ENCODE measurements at places on chromosomes 2 and 18.

- peak; percentile 26 for DNase-seq
Observed at GRCh38 chr18:70374154-70374553, 85.3 kb downstream of the SOCS6 start.

DNA sequence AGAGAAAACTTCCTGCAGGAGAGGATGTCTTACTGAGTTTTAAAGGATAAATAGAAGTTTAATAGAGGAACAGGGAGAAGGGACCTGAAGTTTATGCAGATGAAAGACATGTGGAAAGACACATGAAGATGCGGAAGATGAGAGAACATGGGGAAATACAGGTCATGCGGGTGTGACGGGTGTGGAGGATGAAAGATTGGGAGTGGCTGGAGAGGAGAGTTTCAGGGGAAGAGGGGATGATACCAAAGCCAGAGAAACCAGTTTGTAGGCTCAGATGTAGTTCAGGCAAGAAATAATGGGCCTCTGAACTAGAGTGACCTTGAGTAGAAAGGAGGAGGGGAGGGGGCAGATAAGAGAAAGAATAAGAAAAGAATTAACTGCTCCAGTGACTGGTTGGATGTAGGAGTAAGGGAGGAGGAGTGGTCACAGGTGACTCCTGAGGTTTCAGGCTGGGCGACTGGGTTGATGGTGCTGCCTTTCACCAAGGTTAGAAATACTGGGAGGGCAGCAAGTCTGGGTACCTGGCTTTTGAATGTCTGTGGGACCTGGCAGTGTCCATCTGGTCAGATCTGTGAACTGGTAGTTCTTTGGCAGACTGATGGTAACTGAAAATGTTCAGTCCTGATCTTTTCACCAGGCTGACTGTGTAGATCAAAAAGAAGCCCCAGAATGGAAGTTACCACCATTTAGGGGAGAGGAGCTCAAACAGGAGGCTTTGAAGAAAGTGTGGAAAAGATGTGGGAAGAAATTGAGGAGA, 69.4 kb downstream of the TET3 start:
- no peak for DNase-seq

GRCh38 chr18:58051765-58052460, 7.9 kb downstream of the NEDD4L start:
- no peak for DNase-seq

DNA sequence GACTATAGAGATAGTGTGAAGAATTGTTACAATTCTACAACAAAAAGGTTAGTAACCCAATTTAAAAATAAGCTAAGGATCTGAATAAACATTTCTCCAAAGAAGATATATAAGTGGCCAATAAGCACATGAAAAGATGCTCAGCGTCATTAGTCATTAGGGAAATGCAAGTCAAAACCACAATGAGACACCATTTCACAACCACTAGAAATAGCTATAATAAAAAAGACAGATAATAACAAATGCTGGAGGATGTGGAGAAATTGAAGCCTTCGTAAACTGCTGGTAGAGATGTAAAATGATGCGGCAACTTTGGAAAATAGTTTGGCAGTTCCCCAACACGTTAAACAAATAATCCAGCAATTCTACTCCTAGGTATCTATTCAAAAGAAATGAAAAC, 366.5 kb upstream of the POU3F3 start:
- DNase-seq, result no peak

- no peak for DNase-seq
Observed at GRCh38 chr18:9894454-9895068, 8.8 kb downstream of the TXNDC2 start.

All from fibroblast of skin of left quadriceps (primary cell).